ENCODE measurements at places on chromosomes 5 and 9.

GRCh38 chr5:137997726-137998213 lies 35.1 kb downstream of the FAM13B start:
- no peak for DNase-seq

DNA sequence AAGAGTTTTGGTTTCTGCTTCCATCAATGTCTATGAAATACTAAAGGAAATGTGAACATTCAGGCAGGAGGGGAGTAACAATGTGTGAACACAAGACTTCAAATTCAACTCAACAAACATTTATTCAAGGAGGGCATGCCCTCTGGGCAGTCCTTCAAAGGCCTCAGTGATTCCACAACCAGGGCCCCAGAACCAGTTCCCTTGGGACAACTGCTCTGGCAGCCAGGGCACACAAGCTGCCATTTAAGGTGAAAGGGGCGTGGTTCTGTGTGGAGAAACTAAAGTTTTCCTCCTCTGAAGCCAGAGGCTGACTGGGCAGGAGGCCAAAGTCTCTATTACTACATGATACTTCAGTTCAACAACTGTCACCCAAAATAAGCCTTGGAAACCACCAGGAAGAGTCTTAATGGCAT lies 3.2 kb downstream of the RBM18 start:
- DNase-seq: no peak

DNA sequence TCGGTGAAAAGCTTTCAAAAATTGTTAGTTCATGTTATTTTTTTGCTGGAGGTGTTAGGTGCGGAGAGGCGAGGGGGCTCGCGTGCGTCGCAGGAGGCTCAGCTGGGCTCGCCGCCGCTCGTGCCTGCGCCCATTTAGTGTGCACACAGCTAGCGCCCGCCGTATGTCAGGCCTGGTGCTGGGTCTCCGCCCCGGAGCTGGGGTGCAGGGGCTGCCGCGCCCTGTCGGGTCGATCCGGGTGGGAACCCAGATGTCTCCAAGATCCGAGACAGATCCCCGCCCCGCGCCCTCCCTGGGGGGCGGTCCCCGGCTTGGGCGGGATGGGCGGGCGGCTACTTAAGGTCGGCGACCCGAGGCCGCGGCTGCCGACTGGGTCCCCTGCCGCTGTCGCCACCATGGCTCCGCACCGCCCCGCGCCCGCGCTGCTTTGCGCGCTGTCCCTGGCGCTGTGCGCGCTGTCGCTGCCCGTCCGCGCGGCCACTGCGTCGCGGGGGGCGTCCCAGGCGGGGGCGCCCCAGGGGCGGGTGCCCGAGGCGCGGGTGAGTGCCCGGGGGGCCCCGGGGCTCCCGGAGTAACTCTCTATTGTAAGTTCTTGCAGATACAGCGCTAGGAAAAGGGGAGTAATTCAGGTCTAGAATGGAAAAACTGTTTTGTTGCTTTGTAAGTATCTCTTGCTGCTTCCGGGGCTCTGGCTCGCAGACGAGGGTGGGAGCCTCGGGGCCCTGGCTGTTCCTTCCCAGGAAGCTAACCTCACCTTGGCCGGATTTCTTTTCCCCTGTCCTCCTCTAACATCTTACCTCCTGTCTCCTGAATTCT lies 31.7 kb downstream of the GSN start:
- no peak for DNase-seq

- no peak for DNase-seq
These were observed 45.2 kb upstream of the ANKRD31 start for GRCh38 chr5:75281716-75282465.

GRCh38 chr5:142767911-142768310 lies 2.3 kb upstream of the ARHGAP26 start:
- DNase-seq: no peak

- DNase-seq: no peak
These were observed 127.5 kb upstream of the WWC1 start for GRCh38 chr5:168163966-168164365.

DNA sequence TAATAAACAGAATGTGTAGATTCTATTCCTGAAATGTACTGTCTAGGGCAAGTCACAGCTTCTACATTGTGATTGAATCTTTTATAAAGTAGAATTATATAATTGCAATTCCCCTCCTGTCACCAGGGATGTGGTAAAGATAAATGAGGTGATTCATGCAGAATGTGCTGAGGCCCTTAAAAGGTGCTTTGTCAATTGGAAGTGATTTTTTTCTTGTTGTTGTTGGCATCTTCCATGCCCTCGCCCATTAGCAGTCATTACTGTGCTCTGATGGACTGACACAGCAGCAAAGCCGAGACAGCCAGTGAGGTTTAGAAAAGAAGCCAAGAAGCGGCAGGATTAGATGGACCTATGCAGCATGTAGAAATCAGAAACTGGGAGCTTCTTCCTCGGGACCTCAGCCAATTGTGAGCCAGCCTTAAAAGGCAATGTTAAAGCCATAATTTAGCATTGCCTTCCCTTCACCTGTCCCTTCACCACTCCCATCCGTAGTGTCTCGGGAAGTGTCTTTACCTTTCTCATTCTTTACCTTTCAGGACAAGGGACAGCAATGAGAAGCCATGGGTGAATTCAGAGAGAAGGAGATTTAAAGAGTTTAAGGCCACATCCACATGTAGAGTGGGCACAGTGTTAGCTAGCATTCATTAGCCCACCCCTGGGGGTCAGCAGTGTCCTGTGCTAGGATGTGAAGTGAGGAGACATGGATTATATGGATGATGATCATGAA lies 257.8 kb downstream of the PLK2 start:
- DNase-seq: no peak

DNA sequence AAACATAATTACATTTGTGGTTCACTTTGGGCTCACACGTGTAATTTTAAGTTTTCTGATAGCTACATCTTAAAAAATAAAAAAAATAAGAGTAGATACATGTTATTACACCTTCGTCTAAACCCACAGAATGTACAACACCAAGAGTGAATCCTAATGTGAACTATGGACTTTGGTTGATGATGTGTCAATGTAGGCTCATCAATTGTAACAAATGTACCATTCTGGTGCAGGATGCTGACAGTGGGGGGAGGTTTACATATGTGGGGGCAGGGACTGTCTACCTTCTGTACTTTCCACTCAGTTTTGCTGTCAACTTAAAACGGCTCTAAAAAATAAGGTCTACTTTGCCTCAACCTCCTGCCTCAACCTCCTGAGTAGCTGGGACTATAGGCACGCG lies 2.5 kb upstream of the RECK start:
- no peak for DNase-seq

- peak; percentile 47 for DNase-seq
These were observed 38.6 kb upstream of the GARNL3 start for GRCh38 chr9:127225801-127226625.

GRCh38 chr5:14739538-14739937 lies 75.0 kb downstream of the OTULIN start:
- DNase-seq: no peak

DNA sequence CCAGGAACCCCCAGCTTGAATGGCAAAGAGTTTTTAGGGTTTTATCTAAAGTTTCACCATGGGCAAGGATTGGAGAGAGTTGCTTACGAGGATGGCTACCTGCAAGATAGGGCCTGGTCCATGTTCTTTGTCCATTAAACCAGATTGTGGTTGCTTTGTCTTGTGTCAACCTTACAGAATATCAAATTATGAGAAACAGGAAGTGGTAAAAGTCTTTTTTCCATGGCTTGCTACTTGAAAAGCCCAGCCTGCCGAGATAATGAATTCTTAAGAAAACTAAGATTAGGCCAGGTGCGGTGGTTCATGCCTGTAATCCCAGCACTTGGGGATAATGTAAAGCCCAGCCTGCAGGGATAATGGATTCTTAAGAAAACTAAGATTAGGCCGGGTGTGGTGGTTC lies 24.4 kb downstream of the ZNF474 start:
- no peak for DNase-seq

DNA sequence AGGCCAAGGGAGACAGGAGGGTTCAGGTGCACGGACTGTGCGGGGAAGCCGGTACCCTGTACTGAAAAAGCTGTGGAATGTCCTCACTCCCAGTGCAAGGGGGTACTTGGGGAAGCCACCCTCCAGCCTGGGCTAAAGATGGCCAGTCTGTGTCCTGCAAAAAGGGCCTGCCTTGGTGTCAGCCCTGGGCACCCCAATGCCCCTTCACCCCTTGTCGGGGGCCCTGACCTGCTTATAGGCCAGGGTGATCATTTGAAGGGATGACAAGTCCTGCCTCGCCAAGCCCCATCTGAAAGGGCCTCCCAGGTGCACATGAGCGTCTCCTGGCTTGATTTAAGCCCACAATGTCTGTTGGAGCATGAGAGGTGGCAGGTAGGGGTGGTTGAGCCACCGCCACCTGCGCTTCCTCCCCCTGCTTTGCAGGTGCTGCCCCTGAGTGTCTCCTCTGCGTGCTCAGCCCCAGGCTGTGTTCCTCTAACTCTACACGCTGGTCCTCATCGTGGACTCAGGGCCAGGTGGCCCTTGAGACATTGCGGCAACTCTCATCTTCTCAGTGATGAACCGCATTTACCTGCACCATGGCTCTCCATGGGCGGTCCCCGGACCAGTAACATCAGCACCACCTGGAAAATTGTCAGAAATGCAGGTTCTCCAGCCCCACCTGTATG lies 97.0 kb downstream of the ANKRD33B start:
- DNase-seq: no peak

DNA sequence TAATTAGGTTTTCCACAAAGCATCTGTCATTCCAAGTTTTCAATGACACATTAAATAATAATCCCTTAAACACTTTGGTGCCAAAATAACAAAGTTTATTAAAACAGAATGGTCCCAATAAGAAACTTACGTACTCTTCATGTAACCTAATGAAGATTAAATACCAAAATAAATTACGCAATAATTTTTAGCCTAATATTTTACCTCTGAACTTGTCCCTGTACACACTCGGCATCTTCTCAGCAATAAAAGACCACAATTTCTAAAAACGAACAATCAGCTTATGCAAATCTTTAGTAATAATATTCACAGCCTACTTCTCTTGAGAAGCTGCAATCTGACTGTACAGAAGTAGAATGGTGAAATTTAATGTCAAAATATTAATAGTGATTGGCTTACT lies 163.6 kb downstream of the ZDHHC21 start:
- DNase-seq: no peak

DNA sequence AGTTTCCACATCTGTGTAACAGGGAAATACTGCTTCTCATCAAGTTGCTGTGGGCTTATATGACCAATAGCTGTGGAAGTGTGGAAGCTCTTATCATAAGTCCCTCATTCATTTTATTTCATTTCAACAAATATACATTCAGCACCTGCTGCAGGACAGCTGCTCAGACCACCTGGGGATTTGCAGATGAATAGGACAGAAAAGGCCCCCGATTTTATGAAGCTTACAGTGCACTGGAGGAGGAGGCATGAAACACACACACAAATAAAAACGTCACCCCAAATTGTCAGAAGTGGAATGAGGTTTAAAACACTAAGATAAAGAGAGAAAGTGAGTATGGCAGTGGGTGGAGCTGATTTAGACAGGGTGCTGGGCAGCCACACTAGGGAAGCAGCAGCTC lies 107.2 kb downstream of the DRD1 start:
- DNase-seq: no peak

DNA sequence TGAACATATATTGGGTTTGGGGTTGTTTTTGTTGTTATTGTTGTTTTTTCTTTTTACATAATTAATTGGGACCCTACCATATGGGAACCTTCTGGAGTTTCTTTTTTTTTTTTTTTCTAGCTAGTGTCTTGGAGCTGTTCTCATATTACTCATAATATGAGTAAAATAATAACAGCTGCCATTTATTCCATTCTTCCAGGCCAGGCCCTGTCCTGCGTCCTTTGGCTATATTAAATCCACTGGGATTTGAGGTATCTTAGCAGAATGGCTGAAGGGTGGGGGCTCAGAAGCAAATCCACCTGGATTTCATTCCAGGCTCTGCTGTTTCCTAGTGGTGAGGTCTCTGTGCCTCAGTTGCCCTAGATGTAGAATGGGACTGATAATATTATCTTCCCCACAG lies 47.2 kb upstream of the RPL26L1 start:
- DNase-seq: no peak

- DNase-seq: no peak
These were observed 526.0 kb upstream of the ADAMTS16 start for GRCh38 chr5:4614088-4614487.

DNA sequence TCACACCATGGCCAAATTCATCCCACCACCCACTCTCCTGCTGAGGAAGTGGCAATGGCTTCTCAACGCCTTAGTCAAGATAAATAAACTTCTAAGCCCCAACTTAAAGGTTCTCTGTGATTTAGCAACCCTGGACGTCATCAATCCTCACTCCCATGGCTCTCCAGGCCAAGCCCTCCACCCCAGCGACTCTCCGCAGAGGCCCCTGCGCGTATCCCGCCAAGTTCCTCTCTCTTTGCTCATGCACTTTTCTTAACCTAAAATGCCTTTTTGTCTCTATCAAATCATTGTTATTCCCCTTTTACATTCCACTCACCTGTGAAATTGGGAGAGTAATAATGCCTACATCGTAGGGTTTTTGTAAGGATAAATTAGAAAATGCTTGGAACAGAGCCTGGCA lies 88.6 kb downstream of the NRG2 start:
- DNase-seq: no peak

- DNase-seq: no peak
These were observed 56.0 kb upstream of the PCAT7 start for GRCh38 chr9:94498801-94499453.

- DNase-seq: no peak
These were observed 26.6 kb upstream of the POMT1 start for GRCh38 chr9:131475956-131476776.

- no peak for DNase-seq
These were observed 63.0 kb downstream of the EXOSC2 start for GRCh38 chr9:130756455-130757152.

DNA sequence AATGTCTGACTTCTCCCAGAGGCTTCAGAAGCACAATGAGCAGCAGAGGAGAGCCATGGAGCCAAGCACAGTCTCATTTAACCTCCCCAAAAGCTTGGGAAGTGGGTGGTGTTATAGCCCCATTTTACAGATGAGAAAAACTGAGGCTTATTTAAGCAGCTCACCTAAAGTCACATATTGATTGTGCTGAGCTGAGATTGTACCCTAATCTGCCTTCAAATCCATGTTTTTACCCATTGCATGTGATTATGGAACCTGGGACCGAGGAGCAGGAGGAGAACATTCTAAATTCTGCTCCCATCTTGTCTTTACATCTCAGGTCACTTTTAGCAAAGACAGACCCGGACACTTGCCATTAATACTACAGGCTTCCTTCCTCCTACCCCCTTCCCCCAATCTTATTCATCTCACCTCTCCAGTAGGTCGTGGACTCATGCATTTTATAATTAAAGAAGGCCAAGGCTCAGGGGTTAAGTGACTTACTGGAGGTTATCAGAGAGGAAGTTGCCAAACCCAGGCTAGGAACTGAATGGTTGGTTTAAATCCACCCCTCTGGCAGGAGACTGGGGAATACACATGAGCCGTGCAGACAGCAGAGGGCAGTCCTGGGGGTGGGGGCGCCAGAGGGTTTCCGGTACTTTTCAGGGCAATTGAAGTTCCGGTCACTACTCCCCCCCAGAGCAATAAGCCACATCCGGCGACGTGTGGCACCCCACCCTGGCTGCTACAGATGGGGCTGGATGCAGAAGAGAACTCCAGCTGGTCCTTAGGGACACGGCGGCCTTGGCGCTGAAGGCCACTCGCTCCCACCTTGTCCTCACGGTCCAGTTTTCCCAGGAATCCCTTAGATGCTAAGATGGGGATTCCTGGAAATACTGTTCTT lies 51.0 kb upstream of the IL17B start:
- no peak for DNase-seq

- no peak for DNase-seq
These were observed 242.9 kb downstream of the FANCC start for GRCh38 chr9:95074632-95075031.

All from muscle of back (tissue), 13 donors.